Inflammatory macrophage (primary cell): ENCODE measurements at places on chromosomes 5 and 9.

DNA sequence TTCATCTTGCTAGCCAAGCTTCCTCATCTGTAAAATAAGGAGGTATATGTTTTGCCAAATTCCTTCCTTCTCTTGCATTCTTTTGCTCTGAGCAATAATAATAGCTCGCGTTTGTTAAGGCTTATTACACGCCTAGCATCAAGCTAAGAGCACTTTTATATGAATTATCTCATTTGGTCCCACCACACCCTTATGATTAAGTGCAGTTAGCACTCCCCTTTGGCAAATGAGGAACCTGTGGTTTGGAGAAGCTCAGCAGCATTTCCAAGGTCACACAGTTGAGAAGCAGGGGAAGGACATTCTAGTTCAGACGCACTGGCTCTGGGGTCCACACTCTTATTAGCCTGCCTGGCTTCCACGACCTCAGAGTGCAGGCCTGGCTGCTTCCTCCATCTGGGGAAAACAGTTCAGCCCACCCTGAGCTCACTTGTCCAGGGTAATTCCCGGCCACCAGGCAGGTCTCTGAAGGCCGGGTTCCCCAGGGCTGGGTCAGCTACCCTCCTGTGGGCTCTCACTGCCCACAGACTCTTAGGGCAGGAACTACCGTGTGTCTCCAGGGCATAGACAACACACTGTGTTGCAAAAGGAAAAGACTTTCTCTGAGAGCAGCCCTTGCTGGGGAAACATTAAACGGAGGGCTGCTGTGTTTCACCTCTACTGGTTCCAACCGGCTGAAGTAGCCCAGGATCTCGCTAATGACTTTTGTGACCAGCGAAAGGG is 9.9 kb upstream of the FBP1 start:
- DNase-seq, result peak; percentile 92

- DNase-seq, result no peak
Observed at GRCh38 chr9:84239343-84239742, 101.2 kb downstream of the SLC28A3 start.

DNA sequence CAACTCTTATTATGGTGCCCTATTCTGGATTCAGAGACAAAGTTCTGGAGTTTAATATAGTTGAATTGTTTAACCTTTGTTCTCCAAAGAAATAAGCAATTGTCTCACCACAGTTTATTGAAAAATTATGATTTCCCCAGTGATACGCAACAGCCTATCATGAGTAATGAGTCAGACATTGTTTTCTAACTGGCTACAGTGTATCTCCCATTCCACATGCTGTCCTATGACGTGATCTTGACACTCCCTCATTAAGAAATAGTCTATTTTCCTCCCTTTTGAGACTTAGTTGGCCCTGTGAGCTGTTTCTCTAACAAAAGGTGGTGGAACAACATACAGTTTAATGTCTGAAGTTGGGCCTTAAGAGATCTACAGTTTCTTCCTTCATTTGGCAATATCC is 1290.6 kb upstream of the CDH6 start:
- DNase-seq, result no peak

DNA sequence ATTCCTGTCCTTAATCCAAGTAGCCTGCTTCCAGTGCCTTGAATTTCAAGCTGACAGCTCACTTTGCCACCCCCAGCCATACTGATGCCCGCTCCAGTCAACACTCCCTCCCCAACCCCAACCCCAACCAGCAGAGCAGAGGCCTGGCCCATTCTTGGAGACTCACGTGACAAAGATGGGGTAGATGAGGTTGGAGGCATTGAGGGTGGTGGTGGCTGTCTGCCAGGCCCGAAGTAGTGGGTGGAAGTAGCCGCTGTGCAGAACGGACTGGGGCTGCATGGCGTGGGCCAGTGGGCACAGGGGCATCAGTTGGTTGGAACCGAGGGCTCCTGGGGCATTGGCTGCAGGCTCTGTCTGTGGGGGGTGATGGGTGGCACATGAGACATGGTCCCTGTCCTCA is 7.8 kb downstream of the ALAD start:
- no peak for DNase-seq

GRCh38 chr5:164876793-164877192 is 1371.4 kb downstream of the MAT2B start:
- no peak for DNase-seq

GRCh38 chr5:2181149-2181548 is 298.4 kb upstream of the IRX4 start:
- no peak for DNase-seq

- DNase-seq, result no peak
Observed at GRCh38 chr9:123999661-124000060, 11.9 kb upstream of the LHX2 start.
